ENCODE measurements at places on chromosomes 3 and 15.

DNA sequence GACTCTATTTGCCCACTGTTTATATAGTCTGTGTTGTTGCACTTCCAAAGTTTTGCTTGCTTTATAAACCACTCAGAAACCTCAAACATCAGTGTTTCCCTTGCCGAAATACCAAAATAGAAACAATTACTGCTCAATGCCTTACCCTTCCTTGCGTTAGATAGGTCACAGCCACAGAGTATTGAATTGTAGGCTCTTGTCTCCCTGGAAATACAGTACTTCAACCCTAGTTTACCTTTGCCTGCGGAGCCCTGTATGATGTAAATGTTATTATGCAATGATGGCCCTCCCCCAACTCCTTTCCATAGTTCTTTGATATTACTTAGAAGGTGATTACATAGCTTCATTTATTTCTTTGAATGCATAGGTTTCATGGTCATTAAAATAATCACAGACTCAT, 44.2 kb downstream of the SOX2 start:
- no peak for DNase-seq

DNA sequence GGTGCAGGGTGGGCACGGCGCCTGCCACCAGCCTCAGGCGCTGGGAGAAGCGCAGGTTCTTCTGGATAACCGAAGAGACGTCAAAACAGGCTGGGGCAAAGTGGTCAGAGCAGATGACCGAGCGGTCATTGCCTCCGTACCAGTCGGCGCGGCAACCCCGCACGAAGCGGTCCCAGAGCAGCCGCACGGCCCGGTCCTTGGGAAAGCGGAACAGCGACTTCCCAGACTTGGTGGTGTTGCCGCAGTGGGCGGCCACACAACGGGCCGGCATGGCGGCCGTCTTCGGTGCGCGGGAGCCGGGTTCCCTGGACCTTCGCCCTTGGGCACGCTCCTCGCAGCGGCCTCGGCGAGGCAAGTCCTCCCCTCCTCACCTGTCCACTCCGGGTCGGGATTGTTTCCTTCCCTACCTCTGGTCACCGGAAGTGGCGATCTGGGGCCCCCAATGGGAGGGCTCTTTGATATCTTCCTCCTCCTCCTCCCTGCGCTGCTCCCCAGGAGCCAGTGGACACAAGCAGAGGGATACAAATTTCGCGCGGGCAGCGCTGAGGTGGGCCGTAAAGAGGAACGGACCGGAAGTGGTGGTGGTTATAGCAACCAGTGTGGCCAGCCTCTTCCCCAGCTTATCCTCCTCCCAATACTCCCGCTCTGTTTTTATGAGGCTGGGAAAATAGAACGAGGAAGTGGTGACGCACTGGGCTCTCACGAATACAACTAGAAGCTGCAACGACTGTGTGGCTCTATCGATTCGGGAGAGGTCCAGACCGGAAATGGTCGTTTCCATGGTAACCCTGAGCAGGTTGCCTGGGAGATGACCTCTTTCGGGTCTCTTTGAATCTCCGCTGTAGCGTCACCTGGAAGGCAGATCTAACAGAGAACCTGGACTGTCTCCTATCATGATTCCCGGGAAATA, at the start of the genes LRRC49 and THAP10:
Gene LRRC49 (plus strand): TSS at position 825 of the 910 bp plus-strand sequence. CDS start 69 bp downstream, at position 894.
Gene THAP10 (minus strand): TSS at position 432 of the 910 bp plus-strand sequence. CDS start 161 bp downstream, at position 271.
- peak; percentile 94 for DNase-seq

GRCh38 chr3:50264383-50264963, 4.5 kb upstream of the SEMA3B start:
- peak; percentile 98 for DNase-seq

DNA sequence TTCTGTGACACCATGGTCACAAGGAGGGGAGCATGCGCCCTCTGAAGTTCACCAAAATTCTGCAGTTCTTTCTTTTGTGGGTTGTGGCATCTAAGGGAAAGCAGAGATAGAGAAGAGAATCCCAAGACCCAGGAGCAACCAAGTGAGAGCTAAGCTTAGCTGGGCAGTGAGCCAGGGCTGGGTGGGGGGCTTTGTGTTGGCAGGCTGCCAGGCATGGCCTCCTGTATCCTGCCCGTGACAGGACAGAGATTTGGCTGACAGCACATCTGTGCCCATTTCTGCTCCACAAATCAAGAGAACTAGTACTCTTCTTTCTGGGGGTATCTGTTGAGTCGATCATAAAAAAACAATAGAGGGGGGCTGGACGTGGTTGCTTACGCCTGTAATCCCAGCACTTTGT, 66.2 kb downstream of the NMNAT3 start:
- no peak for DNase-seq

- DNase-seq = no peak
Measured at GRCh38 chr3:113263020-113263419, 51.7 kb downstream of the BOC start.

DNA sequence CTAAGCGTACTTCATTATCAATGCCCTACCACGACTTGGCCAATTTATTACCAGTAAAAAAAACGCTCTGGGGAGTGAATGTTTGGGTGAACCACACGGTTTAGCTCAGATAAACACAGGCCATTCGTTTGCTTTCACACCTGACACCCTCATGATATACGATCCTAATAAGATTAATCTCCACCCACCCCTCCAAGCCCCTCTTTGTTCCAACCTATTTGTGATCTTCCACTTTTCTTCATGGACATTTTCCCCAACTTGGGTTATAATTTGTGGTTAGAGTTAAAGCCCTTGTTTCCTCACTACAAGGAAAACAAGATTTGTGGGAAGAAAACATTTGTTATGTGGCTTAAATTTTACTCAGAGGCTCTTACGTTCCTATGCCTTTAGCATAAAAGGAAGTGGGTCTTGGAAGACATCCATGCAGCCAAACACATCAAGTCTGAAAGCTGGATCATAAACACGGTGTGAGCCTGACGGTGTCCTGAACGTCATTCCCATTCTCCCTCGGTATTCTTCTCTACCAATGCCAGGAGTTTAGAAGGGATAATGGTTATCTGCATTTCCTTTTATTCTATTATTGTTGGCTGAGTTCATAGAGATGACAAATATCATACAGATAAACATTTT, 518.9 kb downstream of the NR2F2 start:
- DNase-seq = no peak

DNA sequence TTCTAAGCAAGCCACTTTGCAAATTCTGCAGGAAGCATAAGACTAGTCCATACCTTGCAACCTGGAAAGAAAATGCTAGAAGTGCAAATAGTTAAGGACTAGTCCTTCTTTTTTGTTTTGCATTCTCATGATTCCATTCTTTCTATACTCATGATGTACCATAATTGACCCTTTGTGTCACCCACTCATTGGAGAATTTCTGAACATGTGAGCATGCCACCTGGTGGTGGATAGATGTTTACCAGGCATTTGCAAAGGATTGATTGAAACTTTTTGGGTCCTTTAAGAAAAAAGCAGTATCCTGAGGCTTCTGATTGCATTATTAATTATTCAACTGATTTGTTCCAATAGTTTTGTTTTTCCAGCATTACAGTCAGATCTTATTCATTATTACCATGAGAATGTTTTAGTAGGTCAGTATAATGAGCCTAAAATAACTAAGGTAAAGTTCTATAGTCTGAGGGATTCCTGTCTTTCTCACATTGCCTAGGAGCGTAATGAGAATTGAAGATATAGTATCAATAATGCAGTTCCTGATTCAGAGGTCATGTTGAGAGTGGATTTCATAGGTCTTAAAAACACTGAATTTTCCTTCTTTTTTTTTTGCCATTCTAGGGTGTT, 20.2 kb upstream of the DIPK2A start:
- peak; percentile 63 for DNase-seq

- no peak for DNase-seq
Measured at GRCh38 chr3:111684640-111685039, 89.5 kb upstream of the ZBED2 start.

DNA sequence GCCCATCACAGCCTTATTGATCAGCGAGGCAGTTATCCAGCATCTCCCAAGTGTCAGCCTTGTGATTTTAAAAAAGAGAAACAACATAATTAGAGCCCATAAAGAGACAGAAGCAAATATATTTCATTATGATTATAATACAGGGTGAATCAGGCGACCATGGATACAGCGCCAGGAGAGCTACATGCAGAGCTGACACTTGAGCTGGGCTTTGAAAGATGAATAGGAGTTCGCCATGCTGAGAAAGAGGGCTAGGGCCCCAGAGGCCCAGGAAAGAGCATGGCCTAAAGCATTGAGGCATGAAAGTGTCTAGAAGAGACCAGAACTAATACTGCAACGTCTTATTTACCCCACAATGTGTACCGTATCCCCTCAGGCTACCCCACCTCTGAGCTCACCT, 4.2 kb upstream of the CORO2B start:
- DNase-seq = no peak

DNA sequence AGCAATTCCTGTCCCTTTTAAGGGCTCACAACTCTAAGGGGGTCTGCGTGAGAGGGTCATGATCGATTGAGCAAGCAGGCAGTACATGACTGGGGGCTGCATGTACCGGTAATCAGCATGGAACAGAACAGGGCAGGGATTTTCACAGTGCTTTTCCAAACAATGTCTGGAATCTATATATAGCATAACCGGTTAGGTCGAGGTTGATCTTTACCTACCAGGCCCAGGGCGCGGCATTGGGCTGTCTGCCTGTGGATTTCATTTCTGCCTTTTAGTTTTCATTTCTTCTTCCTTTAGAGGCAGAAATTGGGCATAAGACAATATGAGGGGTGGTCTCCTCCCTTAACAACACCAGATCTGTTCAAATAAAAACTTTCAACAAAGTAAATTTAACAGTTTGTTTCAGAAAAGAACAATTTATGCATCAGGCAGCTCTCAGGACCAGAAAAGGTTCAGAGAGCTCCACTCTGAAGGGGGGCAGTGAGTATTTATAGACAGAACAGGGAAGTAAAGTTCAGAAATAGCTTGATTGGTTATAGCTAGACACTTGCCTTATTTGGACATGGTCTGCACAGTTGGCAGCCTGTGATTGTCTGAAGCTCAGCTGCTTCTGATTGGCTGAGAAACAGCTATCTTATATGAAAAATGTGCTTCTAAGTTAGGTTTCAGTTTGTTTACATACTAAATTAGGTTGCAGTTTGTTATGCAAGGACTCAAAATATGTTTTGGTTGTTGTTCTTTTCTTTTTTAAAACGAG, 17.2 kb upstream of the B4GALT4 start:
- DNase-seq = no peak

- DNase-seq = no peak
Measured at GRCh38 chr3:157752956-157753786, 250.0 kb upstream of the VEPH1 start.

- DNase-seq = no peak
Measured at GRCh38 chr3:173750095-173750494, 352.6 kb downstream of the NLGN1 start.

DNA sequence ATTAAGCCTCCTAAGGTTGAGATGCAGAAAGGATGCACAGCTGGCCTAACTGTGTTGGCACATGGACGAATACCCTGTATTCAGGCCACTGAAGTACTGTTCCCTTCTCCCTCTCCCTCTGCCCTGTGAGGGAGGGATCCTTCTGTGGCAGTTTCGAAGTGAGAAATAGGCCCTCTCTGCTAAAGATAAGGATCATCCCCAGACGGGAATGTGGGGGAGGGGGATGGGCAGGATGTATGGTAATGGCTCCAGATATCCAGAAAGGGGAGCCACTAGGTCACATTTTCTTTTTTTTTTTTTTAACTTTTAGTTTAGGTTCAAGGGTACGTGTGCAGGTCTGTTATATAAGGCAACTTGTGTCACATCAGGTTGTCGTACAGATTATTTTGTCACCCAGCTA, 463.1 kb downstream of the TBL1XR1 start:
- peak; percentile 83 for DNase-seq

GRCh38 chr15:22980189-22981050, at the start of gene CYFIP1:
Gene CYFIP1 (minus strand): TSS chr15:22980368. CDS start chr15:22947285, 33,083 bp downstream.
- DNase-seq = peak; percentile 94

DNA sequence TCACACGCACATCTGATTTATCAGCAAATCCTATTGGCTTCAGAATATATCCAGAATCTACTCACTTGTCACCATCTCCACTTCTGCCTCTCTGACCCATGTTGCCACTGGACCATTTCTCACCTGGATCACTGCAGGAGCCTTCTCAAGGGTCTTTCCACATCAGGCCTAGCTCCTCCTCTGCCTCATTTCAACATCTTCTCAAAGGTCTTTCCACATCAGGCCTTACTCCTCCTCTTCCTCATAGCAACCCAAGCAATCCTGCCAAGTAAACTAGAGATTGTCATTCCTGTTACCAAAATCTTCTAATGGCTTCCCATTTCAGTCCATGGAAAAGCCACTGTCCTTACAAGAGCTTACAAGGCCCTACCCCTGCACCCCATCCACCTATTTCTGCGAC, 18.0 kb upstream of the DUT start:
- no peak for DNase-seq

DNA sequence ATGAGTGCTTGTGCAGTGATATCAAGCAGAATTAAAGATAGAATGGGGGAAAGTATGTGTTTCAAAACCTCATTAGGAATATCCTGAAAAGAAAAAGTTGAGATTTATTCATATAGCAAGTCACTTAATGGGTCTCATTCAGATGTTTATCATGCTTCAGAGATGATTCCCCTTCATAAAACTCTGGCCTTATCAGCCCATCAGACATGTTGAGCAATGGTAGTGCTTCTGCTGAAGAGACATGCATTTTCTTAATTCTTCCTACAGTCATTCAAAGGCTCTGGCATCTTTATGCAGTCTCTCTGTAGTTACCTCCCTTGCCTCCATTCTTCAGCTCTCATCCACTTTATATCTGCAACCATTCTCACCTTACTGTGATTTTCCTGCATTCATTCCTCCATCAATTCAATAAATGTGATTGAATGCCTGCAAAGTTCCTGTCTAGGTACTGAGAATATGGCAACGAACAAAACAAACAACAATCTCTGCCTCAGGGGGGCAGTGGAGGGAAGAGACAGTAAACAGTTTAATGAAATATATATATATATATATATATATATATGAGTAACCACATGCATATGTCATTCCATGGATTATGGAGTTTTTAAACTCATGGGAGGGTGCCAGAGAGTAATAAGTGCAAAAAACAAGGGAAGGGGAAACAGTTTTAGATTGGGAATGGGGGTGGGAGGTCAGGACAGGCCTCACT, 138.5 kb downstream of the NECTIN3 start:
- no peak for DNase-seq

DNA sequence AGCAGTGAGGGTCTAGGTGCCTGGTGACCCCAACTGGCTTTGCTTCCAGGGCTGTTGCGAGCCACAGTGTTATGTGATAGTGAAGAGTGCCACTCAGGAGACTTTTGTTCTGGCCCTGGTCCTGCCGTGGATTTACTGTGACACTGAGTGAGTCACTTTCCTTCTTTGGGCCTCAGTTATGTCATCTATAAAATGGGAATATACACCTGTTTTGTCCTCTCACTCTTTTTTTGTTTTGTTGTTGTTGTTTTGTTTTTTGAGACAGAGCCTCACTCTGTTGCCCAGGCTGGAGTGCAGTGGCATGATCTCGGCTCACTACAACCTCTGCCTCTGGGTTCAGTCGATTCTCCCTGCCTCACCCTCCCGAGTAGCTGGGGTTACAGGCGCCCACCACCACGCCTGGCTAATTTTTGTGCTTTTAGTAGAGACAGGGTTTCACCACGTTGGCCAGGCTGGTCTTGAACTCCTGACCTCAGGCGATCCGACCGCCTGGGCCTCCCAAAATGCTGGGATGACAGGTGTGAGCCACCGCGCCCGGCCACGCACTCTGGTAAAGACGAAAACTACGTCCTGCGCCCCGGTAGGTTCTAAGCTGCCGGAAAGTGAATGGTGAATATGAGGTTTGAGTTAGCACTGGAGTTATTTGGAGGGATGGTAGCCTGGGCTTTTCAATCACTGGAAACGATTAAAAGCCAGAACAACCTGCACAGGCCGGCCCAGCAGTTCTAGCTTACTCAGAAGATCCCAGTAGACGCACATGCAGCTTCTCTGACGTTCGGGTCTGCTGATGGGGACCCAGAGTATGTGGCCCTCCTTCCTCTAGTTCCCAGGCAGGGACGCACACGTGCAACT, 46.6 kb downstream of the BDH1 start:
- DNase-seq = no peak
